ENCODE measurements at places on chromosomes 6 and 20. TPM values are rescaled to one million over a fixed set of nuclear protein-coding genes. Genes with fewer than 3 reads are reported as not detected.

Gene GHRH
- total RNA-seq, result not detected

Gene PHACTR2
- 19.4 TPM for total RNA-seq

Gene PDYN
- total RNA-seq, result not detected

Gene CCN5
- 0.26 TPM for total RNA-seq

Gene FAM217A
- total RNA-seq, result not detected

Gene SLCO4A1
- total RNA-seq, result 162 TPM

Gene HLA-DQB2
- total RNA-seq, result not detected

Gene APOBEC2
- total RNA-seq, result not detected

Gene PIGU
- total RNA-seq, result 24.5 TPM

Gene OTOR
- not detected for total RNA-seq

- H3K4me1 ChIP-seq, result peaks cover 27% of the 10 kb centered on the region
- no peak overlapping the region for H3K27ac ChIP-seq
- no peak for DNase-seq
- no peaks in the 10 kb centered on the region for H3K36me3 ChIP-seq
- H3K27me3 ChIP-seq, result no peaks in the 10 kb centered on the region
Observed at GRCh38 chr6:157981132-157981394, 600 bp upstream of the SYNJ2 start.

GRCh38 chr6:101351173-101351572 is 42.3 kb upstream of the GRIK2 start:
- no peak overlapping the region for H3K27ac ChIP-seq
- no peaks in the 10 kb centered on the region for H3K27me3 ChIP-seq
- no peak overlapping the region for H3K4me3 ChIP-seq
- no peaks in the 10 kb centered on the region for H3K36me3 ChIP-seq
- H3K4me1 ChIP-seq, result no peaks in the 10 kb centered on the region

DNA sequence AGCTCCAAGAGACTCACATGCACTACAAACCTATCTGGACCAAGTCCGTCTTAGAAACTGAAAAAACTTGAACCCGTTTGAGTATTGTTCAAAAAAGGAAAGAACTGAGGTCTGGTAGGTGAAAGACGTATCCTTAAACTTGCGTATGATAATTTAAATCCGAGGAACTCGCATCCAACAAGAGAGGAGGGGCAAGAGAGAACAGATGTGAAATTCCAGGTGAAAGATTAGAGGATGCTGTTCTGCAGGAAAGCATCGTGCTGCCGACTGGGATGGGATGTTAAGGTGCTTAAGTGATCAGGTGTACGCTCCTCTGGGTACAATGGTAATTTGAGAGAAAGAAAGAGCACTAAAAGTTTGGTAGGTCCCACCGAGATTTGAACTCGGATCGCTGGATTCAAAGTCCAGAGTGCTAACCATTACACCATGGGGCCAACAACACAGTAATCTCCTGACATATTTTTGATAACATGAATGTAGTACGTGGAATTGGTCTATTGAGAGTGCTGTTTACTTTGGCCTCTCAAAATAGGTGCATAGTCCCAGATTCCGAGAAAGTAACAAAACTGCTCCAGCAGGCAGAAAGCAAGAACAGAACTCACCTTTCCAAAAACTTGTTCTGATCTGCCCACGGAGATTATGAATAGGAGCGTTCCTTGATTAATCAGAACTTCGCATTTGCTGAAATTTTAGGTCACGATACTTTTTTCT is 53.5 kb upstream of the BTN3A2 start:
- H3K4me3 ChIP-seq, result peak overlapping the region; percentile 73
- H3K36me3 ChIP-seq, result no peaks in the 10 kb centered on the region
- DNase-seq, result peak; percentile 92
- peaks cover 28% of the 10 kb centered on the region for H3K4me1 ChIP-seq

DNA sequence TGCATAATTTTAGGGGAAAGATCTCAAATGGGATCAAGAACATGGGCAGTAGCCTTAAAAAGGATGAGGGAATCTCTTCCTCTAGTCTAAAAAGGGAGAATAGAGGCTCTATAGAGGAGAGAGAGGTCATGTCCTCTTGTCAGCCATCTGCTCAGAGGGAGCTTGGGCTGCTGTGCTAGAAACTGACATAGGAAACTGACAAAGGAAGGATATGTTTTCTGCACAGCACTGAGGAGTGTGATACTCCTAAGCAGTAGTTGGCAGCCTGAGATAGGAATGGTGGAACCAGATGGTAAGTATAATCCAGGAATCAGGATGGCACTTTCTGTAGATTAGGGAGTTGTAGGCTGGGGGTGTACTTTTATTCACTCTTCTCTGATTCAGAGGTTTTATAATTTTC is 59.2 kb downstream of the PTPRA start:
- no peaks in the 10 kb centered on the region for H3K36me3 ChIP-seq
- no peaks in the 10 kb centered on the region for H3K27me3 ChIP-seq
- DNase-seq, result no peak
- H3K4me1 ChIP-seq, result no peaks in the 10 kb centered on the region
- no peak overlapping the region for H3K4me3 ChIP-seq
- H3K27ac ChIP-seq, result no peak overlapping the region

GRCh38 chr6:1552296-1552761 is 57.4 kb upstream of the FOXC1 start:
- no peaks in the 10 kb centered on the region for H3K36me3 ChIP-seq
- no peaks in the 10 kb centered on the region for H3K4me1 ChIP-seq
- DNase-seq, result peak; percentile 54
- H3K4me3 ChIP-seq, result no peak overlapping the region

DNA sequence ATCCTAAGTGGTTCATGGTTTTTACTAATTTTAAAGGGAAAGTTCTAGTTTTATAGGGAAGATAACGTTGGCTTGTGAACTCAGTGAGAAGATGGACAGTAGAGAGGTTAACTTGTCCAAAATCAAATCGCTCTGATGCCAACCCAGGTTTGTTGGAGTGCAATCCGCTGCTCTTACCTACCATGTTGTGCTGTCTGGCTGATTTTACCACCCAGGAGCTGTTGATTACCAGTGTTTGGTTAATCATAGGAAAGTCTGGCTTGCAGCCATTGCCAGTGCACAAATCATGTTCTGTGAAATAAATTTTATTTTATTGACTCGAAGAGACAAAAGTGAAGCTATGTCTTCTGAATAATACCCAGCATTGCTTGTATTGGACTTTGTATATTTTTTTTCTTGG is 92.4 kb downstream of the PLCB4 start:
- H3K27me3 ChIP-seq, result no peaks in the 10 kb centered on the region
- H3K36me3 ChIP-seq, result no peaks in the 10 kb centered on the region
- DNase-seq, result no peak
- H3K27ac ChIP-seq, result no peak overlapping the region
- no peaks in the 10 kb centered on the region for H3K4me1 ChIP-seq

DNA sequence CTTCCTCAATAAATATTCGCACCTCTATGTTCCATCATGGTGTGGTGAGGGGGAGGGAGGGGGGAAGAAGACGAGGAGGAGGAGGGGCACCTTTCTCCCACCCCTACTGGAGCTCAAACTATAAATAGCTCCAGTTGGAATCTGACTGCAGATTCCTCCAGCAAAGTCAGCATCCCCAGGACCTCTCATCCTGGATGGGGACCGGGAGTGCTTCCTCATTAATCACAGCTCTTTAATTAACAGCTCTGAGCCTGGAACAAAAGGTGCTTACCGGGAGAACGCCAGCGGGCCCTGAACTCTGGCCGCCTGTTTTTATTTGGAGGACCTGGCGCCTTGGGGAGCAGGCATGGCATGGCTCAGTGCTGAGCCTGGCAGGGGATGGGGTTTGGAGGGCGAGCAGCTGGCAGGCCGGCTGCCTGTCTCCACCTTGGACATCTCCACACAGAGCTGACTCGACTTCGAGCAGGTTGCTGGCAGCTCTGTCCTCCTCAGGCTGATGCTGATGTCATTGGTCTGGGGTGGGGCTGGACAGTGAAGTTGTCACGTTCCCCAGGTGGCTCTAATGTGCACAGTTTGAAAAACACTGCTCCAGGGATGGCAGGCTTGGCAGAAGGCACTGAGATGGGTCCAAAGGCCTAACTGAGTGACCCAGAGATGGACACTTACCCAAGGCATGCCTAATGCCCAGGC is 180.4 kb downstream of the DHX35 start:
- no peak for DNase-seq
- no peak overlapping the region for H3K27ac ChIP-seq
- no peaks in the 10 kb centered on the region for H3K4me1 ChIP-seq
- H3K4me3 ChIP-seq, result no peak overlapping the region

GRCh38 chr6:6923605-6924004 is 184.2 kb upstream of the RREB1 start:
- no peak overlapping the region for H3K4me3 ChIP-seq
- no peaks in the 10 kb centered on the region for H3K27me3 ChIP-seq
- DNase-seq, result peak; percentile 76
- peaks cover 22% of the 10 kb centered on the region for H3K4me1 ChIP-seq

DNA sequence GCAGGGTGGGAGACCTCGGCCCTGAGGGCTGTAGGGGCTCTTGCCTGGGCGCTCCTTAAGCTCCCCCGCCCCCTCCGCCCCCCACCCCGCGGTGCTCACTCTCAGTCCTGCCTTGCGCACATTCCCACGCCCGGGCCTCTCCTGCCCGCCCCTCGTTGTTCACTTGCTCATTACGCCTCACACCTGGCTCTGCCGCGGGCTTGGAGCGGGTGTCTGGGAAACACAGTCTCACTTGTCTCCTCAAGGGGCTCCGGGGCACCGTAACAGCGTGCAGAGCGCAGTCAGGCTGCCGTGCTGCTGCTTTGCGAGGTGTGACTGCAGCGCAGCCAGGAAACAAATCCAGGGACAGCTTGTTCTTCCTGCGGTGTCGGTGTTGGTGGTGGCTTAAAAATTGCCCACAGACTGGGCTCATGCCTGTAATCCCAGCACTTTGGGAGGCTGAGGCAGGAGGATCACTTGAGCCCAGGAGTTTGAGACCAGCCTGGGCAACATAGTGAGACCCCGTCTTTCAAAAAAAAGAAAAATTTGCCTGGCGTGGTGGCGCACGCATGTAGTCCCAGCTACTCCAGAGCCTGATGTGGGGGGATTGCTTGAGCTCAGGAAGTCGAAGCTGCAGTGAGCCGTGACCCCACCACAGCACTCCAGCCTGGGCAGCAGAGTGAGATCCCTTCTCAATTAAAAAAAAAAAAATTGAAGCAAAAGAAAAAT is 4.6 kb downstream of the NPBWR2 start:
- no peaks in the 10 kb centered on the region for H3K36me3 ChIP-seq
- H3K4me1 ChIP-seq, result no peaks in the 10 kb centered on the region
- no peak for DNase-seq
- H3K27me3 ChIP-seq, result 0 out of 2 replicates have a peak, but pooled peaks cover 7% of the 10 kb centered on the region
- peak overlapping the region; percentile 64 for H3K4me3 ChIP-seq
- H3K27ac ChIP-seq, result no peak overlapping the region

- no peak for DNase-seq
- no peaks in the 10 kb centered on the region for H3K4me1 ChIP-seq
- no peak overlapping the region for H3K27ac ChIP-seq
- H3K27me3 ChIP-seq, result no peaks in the 10 kb centered on the region
- no peak overlapping the region for H3K4me3 ChIP-seq
- H3K36me3 ChIP-seq, result no peaks in the 10 kb centered on the region
Observed at GRCh38 chr6:20367743-20368485, 33.8 kb upstream of the E2F3 start.

- H3K4me1 ChIP-seq, result no peaks in the 10 kb centered on the region
- no peak for DNase-seq
- no peaks in the 10 kb centered on the region for H3K36me3 ChIP-seq
- H3K4me3 ChIP-seq, result no peak overlapping the region
- peaks cover 48% of the 10 kb centered on the region for H3K27me3 ChIP-seq
Observed at GRCh38 chr6:30450909-30451841, 38.1 kb upstream of the HLA-E start.

DNA sequence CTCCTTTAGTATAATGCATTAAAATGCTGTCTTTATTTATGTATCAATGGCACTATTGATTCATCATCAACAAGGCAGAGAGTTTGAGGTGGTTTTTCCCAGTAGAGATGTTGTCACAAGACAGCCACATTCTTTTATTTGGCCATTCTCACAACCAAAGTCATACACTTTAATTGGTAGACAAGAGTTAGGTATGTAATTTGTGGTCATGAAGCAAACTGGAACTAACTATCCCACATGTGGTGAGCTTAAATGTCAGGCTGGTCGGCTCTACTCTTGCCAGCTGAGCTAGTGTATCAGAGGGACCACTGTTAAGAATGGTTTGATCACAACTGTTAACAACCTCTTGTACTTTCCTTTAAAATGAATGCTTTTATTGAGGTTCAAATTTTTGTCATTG is 714.6 kb downstream of the CD109 start:
- no peaks in the 10 kb centered on the region for H3K27me3 ChIP-seq
- H3K4me3 ChIP-seq, result no peak overlapping the region
- H3K36me3 ChIP-seq, result no peaks in the 10 kb centered on the region
- DNase-seq, result no peak
- H3K4me1 ChIP-seq, result no peaks in the 10 kb centered on the region
- H3K27ac ChIP-seq, result no peak overlapping the region

GRCh38 chr6:116392132-116393013 is 21.6 kb downstream of the DSE start:
- H3K4me3 ChIP-seq, result no peak overlapping the region
- DNase-seq, result peak; percentile 33
- peaks cover 19% of the 10 kb centered on the region for H3K4me1 ChIP-seq
- no peaks in the 10 kb centered on the region for H3K27me3 ChIP-seq
- no peaks in the 10 kb centered on the region for H3K36me3 ChIP-seq

GRCh38 chr20:38985060-38985459 is 22.9 kb downstream of the DHX35 start:
- H3K4me3 ChIP-seq, result no peak overlapping the region
- H3K4me1 ChIP-seq, result peaks cover 32% of the 10 kb centered on the region
- no peaks in the 10 kb centered on the region for H3K27me3 ChIP-seq
- peak; percentile 21 for DNase-seq
- peaks cover 3% of the 10 kb centered on the region for H3K36me3 ChIP-seq

- no peaks in the 10 kb centered on the region for H3K27me3 ChIP-seq
- no peaks in the 10 kb centered on the region for H3K36me3 ChIP-seq
- no peaks in the 10 kb centered on the region for H3K4me1 ChIP-seq
- no peak for DNase-seq
- H3K4me3 ChIP-seq, result no peak overlapping the region
- no peak overlapping the region for H3K27ac ChIP-seq
Observed at GRCh38 chr20:52675375-52675774, 296.8 kb upstream of the TSHZ2 start.
